ENCODE measurements at places on chromosomes 11 and 22. TPM values are rescaled to one million over a fixed set of nuclear protein-coding genes. Genes with fewer than 3 reads are reported as not detected.

The MUC5AC gene
- not detected for total RNA-seq

The OR5B12 gene
- not detected for total RNA-seq

The OR8G1 gene
- total RNA-seq: not detected

The EMID1 gene
- 0.43 TPM for total RNA-seq

DNA sequence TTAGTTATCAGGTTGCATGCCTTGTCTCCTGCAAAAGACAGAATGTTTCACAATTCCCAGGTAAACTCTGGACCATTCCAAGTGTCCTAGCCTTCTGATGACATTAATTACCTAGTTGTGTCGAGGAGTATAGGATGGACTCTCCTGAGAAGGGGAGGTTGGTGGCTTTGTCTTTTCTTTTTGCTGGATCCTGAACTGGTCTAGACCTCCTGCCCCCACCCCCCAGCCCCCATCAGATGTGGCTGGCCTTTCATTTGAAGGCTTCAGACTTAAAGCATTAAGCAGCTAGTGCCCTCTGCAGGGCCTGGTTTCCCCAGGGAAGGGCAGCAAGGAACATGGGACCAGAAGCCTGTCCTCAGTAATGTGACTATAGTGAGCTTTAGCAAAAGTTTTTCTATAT is 9.7 kb downstream of the MCAM start:
- no peak for DNase-seq

DNA sequence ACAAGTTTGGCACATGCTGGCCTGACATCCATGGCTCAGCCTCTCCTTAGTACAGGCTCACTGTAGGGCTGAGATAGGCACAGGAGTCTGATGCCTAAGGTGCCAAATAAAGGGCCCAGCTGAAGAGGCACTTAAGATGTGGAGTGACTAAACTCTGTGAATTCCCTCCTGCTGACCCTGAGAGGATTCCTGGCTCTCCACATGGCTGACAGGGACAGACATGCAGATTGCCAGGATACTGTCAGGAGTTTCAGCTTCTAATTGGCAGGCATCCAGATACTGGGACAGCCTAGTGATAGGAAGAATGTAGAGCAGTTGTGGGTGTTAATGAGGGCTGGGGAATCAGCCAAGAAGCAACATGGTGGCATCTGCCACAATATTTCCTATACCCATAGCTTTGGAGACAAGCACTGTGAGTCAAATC is 558.7 kb downstream of the INSC start:
- no peak for DNase-seq

GRCh38 chr11:100575860-100576717 is 111.0 kb upstream of the ARHGAP42 start:
- DNase-seq: no peak

GRCh38 chr22:48880749-48881148 is 946.9 kb downstream of the BRD1 start:
- DNase-seq: no peak

DNA sequence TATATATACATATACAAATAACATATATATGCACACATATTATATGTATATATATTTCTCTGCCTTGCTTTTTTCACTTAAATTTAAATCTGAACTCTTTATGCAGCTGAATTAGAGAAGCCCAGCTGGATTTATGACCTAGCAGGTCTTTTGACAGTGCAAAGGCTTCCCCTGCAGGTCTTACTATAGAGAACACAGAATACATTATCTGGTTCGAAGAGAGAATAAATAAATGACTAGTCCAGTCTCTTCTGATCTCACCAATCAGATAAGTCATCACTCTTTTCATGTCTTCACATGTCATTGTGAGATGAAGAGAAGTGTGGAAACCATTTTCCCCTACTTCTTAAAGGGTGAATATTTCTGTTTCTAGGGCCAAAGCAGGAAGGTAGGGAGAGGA is 58.2 kb downstream of the OR10A6 start:
- DNase-seq: no peak

DNA sequence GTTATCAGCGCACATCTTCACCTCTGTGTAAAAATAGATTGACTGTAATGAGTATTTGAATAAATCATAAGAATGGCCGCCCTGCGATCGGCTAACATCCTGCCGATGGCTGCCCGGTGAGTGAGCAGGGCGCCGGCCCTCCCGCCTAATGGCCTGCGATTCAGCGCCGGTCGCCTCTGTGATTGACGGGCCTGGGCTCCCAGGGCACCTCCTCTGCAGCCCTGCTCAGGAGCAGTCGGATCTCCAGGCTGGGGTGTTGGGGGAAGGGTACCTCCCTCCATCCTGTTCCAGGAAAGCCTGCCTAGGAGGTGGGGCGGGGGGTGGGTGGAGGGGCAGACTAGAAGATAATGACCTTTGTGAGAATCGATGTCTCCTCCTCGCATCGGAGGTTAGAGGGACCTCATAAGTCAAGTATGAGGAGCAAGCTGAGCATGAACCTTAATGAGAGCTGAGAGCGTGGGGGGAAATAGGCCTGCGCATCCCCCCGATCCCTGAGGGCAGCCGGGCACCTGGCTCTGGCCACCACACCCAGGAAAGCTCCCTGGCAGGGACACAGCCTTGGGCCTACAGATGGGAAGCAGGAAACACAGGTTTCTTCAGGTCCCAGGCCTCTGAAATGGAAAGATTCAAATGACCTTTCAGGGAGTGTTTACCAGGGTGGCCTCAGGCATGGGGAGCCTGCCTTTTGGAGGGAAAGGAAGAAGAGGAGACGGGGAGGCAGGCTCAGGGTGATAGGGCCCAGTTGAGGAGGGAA is 71.7 kb downstream of the PKNOX2 start:
- no peak for DNase-seq

DNA sequence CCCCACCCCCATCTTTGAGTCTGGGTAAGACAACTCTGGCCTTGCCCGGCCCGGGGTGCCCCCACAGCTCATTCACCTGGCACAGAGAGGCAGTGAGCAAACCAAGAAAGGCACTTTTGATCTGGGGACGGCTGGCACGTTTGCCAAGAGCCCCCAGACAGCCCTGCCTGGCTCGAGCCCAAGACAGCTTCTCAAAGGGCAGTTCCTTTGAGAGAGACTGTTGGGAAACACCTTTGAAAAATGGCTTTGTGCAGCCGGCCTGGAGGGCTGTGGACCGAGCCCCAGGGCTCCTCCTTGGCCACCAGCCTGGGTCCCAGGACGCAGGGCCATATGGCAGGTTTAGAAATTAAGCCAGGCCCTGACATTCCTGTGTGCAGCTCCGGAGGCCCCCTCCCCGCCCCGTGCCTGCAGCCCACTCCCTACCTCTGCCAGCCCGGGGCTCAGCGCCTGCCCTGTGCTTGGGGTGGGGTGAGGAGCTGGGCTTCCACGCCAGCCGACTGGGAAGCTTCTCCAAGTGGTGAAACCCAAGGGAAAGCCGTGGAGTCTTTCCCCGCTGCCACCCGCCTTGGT is 50.2 kb upstream of the SMIM38 start:
- DNase-seq: peak; percentile 58

DNA sequence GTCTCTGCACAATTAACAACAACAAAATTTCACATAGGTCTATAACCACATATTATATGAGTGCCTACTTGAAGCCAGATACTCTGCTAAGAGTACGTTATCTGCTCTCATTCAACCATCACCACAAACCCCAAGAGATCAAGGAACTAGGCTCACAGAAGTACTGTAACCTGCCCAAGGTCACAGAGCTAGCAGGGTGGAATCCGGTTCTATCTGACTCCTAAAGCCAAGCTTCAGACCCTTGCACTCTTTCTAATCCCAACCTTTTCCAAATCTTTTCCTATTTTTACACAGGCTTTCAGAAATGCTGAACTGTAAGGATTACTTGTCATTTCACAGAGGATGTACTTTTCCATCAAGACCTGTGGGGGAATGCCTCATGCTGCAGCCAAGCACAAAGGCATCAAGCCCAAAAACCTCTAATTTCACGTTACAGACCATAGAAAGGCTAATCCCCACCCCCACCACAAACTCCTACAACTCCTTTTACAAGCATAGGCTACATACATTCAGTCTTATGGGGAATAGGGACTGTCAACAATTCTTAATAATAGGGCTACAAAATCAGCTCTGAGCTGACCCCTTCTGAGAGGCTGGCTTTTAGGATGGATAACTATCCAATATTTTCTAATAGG is 927 bp downstream of the PRCP start:
- no peak for DNase-seq

DNA sequence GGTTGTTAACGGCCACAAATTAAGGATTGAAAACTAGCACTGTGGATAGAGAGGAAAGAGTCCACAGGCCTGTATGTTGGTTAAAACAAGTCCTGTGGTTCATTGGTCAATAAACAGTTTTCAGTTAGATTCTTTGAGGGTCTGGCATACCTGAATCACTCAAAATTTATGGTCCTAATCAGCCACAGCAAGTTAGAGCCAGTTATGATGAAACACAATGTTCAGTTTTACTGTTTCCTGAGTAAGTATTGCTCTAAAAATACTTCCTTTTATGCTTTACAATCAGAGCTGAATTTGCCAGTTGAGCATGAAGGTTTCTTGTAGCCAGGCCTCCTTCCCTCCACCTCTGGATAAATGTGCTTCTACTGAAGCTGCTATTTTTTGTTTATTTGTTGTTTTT is 12.9 kb upstream of the CAT start:
- no peak for DNase-seq

DNA sequence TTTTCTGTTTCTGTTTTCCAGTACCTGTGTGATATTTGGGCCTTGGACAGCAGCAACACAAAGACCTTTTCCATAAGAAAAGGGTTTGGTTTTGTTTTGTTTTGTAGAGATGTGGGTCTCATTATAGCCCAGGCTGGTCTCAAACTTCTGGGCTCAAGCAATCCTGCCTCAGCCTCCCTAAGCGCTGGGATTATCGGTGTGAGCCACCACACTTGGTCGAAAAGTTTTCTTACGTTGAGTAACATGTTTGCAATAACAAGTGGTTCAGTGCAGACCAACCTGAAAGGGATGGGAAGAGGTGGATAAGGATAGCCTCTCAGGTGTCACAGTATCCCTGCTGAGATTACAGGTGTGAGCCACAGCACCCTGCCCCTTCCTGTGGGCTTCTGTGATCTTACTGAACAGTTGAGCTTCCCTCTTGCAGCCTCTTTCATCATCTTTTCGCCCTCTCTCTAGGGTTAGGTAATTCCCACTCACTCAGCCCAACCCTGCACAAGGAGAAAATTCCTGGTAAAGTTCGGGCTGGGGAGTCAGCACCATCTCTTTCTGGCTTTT is 3.5 kb upstream of the MRPL48 start:
- no peak for DNase-seq

GRCh38 chr11:64358536-64358906 is 441 bp upstream of the RPS6KA4 start:
- no peak for DNase-seq
